ENCODE measurements at places on chromosomes 11 and 22. TPM values are rescaled to one million over a fixed set of nuclear protein-coding genes. Genes with fewer than 3 reads are reported as not detected.

Gene NXPE4
- not detected for total RNA-seq

DNA sequence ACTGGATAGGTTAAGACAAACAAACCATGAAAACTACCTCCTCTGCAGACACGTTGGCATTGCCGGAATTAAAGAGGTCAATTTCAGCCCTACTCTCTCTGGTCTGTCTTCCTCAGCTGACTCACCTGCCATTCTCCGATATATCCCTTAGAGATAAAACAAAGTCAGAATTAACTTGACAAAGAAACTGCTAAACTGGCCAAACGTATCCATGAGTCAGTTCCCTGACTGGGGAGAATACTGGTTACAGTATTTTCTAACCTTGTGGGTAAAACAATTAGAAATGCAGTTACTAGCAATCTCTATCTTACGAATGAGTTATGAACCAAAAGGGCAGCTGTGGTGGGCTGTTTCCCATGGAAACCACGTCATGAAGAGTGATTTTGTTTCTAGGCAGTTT is 96.2 kb downstream of the RDX start:
- no peak for DNase-seq
- H3K4me1 ChIP-seq = no peaks in the 10 kb centered on the region
- no peak overlapping the region for H3K27ac ChIP-seq
- H3K4me3 ChIP-seq = no peak overlapping the region

DNA sequence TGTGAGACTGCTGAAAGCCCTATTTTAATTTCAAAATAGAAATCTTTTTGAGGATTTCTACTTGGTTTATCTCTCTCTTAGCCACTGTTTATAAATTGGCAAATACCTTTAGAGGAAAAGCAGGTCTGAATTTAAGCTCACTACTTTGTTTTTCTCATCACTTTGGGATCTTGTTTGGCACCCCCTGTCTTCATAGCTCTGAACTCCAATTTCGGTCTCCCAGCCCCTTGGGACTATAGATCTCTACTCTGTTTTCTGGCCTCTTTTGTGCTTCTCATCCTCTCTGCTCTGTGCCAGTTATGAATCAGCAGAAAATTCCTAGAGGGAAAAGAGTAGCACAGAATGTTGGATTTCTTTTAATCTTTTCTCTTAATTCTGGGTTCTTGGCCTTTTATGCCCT is 118.3 kb downstream of the CYP2R1 start:
- peaks cover 59% of the 10 kb centered on the region for H3K4me1 ChIP-seq
- H3K27ac ChIP-seq = peak overlapping the region; percentile 81
- H3K36me3 ChIP-seq = peaks cover 3% of the 10 kb centered on the region

DNA sequence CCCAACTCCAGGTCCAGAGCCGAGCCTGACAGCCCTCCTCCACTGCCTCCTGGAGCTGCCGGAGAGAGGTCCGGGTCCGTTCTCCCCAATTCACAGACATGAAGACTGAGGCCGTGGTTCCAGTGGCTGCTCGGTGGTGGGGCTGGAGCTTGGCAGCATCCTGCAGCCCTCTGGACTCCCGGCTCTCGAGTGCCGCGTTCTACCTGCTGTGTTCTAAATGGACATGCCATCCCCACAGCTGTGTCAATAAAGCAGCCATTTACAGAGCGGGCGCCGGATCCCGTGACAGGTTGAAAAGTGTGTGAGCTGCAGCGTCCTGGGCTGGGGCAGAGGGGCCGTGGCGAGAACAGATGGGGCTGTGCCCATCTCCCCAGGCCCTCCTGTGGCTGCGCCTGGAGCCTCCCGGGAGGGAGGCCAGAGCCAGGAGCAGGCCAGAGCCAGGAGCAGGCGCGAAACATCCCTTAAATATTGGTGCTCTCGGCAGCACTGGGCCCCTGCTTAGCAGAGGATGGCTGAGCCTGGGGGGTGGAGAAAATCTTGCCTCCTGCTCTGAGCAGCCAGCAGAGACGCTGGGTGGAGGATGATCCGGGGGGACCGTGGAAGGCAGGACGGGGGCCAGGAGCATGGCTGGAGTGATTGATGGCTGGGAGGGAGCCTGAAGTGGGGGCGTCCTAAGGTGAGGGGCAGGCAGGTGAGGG is 46.2 kb downstream of the FLRT1 start:
- H3K27me3 ChIP-seq = no peaks in the 10 kb centered on the region
- no peaks in the 10 kb centered on the region for H3K36me3 ChIP-seq
- no peak for DNase-seq
- no peaks in the 10 kb centered on the region for H3K4me1 ChIP-seq

Gene HTR3A
- total RNA-seq = not detected

Gene APOBEC3B
- 0.47 TPM for total RNA-seq

- H3K4me1 ChIP-seq = peaks cover 8% of the 10 kb centered on the region
- no peak overlapping the region for H3K27ac ChIP-seq
- H3K4me3 ChIP-seq = no peak overlapping the region
- peaks cover 3% of the 10 kb centered on the region for H3K36me3 ChIP-seq
- H3K27me3 ChIP-seq = peaks cover 27% of the 10 kb centered on the region
These were observed 206.9 kb downstream of the DBX1 start for GRCh38 chr11:19953336-19953735.

DNA sequence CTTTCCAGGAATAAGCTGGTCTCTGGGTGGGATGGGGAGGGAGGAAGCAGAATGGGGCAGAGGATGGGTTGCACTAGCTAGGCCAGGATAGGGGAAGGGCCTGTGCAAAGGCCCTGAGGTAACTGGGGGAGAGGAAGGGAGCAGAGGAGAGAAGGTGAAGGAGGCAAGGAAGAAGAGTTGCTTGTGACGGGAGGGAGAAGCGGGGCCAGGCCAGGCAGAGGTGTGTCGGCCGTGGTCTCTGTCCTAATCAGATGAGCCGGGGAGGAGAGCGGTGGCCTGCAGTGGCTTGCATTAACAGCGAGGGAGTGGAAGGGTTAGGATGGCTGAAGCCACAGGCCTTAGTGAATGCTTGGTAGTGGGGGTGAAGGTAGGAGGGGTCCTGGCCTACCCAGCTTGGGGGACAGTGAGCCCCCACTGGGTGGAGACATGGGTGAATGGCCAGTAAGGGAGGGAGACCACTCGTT is 6.0 kb upstream of the DERL3 start:
- H3K4me1 ChIP-seq = peaks cover 46% of the 10 kb centered on the region
- no peak for DNase-seq
- H3K27ac ChIP-seq = no peak overlapping the region
- no peak overlapping the region for H3K4me3 ChIP-seq

GRCh38 chr11:117146521-117146920 is 2.4 kb downstream of the PAFAH1B2 start:
- H3K36me3 ChIP-seq = peaks cover 34% of the 10 kb centered on the region
- H3K27me3 ChIP-seq = no peaks in the 10 kb centered on the region
- DNase-seq = no peak
- H3K4me3 ChIP-seq = peak overlapping the region; percentile 99

- H3K4me1 ChIP-seq = peaks cover 22% of the 10 kb centered on the region
- no peak for DNase-seq
- no peaks in the 10 kb centered on the region for H3K36me3 ChIP-seq
- peak overlapping the region; percentile 89 for H3K4me3 ChIP-seq
- H3K27ac ChIP-seq = peak overlapping the region; percentile 66
- peaks cover 17% of the 10 kb centered on the region for H3K27me3 ChIP-seq
These were observed 733 bp upstream of the GRAMD1B start for GRCh38 chr11:123429336-123429735.

DNA sequence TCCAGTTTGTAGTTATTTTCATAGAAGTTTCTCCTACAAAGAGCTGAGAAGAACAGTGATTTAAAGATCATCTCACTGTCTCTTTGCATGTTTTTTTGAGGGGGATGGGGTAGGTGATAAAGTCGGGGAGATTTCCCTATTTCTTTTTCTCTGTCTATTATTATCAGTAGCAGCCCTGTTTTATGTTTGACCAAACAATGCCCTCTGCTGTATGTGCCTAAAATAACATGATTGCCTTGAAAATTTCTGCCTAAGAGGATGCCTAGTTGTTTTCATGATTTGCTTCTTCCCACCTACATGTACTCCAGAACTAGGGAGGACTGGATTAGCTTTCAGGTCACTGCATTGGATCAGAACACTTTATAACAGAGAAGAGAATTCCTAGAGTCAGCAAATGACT is 1330.2 kb downstream of the LRRC4C start:
- no peak for DNase-seq
- no peaks in the 10 kb centered on the region for H3K4me1 ChIP-seq
- no peaks in the 10 kb centered on the region for H3K36me3 ChIP-seq
- H3K4me3 ChIP-seq = no peak overlapping the region
- H3K27me3 ChIP-seq = no peaks in the 10 kb centered on the region

- peak overlapping the region; percentile 91 for H3K27ac ChIP-seq
- no peaks in the 10 kb centered on the region for H3K27me3 ChIP-seq
- peaks cover 86% of the 10 kb centered on the region for H3K4me1 ChIP-seq
- no peaks in the 10 kb centered on the region for H3K36me3 ChIP-seq
- DNase-seq = no peak
These were observed 30.9 kb downstream of the PTPRJ start for GRCh38 chr11:48011102-48011797.

- no peak overlapping the region for H3K4me3 ChIP-seq
- H3K27me3 ChIP-seq = peaks cover 10% of the 10 kb centered on the region
- H3K27ac ChIP-seq = no peak overlapping the region
- DNase-seq = peak; percentile 49
- peaks cover 27% of the 10 kb centered on the region for H3K4me1 ChIP-seq
These were observed 599 bp downstream of the NPTXR start for GRCh38 chr22:38843201-38843656.

DNA sequence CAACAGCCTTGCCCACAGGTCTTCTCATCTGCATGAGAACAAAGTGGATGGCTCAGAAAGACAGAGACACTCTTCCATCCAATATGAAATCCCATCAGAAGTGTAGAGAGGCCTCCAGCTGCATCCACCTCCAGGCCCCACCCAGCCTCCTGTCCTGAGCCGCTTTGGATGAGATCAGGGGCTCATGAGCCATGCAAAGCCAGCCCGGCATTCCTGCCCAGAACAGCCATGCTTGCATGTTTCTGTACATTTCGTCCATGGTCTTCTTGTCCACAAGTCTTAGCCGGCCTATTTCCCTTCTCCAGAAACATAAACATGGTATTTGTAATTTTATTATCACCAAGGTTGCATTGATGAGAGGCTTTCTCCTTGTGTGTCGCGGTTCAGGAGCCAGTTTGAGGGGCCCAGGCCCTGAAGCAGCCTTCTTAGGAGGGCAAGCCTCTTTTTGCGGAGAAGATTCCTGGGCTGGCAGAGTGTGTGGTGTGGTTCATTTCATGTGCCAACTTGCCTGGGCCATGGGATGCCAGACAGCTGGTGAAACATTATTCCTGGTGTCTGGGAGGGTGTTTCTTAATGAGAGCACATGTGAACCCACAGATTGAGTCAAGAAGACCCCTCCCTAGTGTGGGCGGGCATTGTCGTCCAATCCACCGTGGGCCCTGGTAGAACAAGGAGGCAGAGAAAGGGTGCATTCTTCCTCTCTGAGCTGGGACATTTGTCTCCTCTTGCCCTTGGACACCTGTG is 928.9 kb downstream of the TBC1D22A start:
- H3K36me3 ChIP-seq = no peaks in the 10 kb centered on the region
- no peak for DNase-seq
- peaks cover 4% of the 10 kb centered on the region for H3K27me3 ChIP-seq
- no peak overlapping the region for H3K4me3 ChIP-seq

- no peaks in the 10 kb centered on the region for H3K27me3 ChIP-seq
- no peak overlapping the region for H3K27ac ChIP-seq
- H3K4me3 ChIP-seq = no peak overlapping the region
- no peak for DNase-seq
- peaks cover 39% of the 10 kb centered on the region for H3K4me1 ChIP-seq
- no peaks in the 10 kb centered on the region for H3K36me3 ChIP-seq
These were observed 6.4 kb downstream of the RBX1 start for GRCh38 chr22:40957601-40958000.

DNA sequence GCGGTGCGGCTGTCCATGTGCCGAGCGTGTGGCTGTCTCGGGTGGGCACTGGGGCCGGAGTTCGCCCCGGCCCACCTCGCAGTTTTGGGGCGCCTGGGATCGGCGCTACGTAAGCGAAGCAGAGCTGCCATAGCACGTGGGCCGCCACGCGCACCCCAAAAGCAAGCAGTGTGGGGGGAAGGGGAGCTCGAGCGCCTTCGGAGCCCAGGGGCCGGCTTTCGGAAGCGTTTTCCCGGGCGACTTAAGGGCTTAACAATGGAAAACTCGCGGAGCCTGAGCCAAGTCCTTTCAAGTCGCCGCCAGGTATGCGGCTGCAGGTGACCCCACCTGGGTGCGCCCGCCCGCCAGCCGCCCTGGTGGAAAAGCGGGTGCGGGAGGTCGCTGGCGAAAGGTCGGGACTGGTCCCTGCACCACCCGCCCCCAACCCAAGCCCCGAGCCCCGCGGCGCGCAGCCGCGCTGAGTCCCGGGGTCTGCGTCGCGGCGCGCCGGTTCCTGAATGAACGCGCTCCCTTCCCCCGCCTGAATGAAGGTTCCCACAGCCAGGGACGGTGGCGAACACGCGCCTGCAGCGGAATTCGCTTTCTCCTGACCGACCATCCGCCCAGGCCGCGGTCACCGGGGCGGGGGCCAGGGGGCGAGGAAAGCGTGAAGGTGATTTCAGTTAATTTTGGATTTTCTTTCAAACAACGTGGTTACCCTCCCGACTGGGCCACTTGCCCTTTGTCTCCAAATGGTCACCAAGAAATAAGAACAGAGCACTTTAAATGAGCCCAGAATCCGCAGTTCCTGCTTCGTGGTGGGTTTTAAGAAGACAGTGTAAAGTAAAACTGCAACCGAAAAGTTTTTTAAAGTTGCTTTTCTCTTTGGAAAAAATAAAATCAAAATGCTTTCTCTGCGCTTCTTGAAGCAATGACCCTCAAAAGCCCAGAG is 2.8 kb upstream of the CCND1 start:
- DNase-seq = no peak
- H3K27ac ChIP-seq = no peak overlapping the region
- H3K27me3 ChIP-seq = peaks cover 70% of the 10 kb centered on the region

Gene SPI1
- total RNA-seq = 4.7 TPM

GRCh38 chr11:72379384-72380131 is 54.8 kb downstream of the CLPB start:
- H3K4me1 ChIP-seq = no peaks in the 10 kb centered on the region
- no peak for DNase-seq

DNA sequence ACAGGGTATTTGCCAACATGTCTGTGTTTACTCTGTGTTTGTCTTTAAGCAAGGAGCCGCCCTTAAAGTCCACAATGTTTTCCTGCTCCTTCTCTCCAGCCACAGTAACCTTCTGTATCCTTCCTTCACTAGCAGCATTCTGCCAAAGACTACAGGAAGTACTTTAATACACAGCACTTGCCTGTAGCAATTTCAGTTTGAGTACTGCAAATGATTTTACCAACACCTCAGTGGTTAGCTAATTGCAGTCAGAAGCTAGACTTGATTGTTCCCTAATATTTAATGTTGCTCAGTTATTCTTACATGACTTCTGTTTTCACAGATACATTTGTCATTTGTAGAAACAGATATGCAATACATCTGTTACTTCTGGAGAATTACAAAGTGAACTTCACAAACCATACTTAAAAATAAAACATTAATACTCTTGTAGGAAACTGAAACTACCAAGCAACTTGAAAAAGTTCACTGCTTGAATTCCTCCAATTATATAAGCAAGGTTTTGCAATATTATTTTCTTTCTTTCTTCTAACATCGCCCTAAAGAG is 69.1 kb downstream of the FCHSD2 start:
- H3K27ac ChIP-seq = peak overlapping the region; percentile 78
- H3K4me3 ChIP-seq = peak overlapping the region; percentile 16
- peaks cover 11% of the 10 kb centered on the region for H3K4me1 ChIP-seq
- H3K36me3 ChIP-seq = peaks cover 14% of the 10 kb centered on the region

- DNase-seq = no peak
- H3K27ac ChIP-seq = no peak overlapping the region
- no peaks in the 10 kb centered on the region for H3K36me3 ChIP-seq
- H3K4me1 ChIP-seq = no peaks in the 10 kb centered on the region
- H3K27me3 ChIP-seq = peaks cover 5% of the 10 kb centered on the region
- no peak overlapping the region for H3K4me3 ChIP-seq
These were observed 809.1 kb downstream of the BRD1 start for GRCh38 chr22:49018601-49019000.

Gene DENND6B
- 9.1 TPM for total RNA-seq

Gene NOL12
- total RNA-seq = 48.6 TPM

GRCh38 chr11:128574576-128575011 is 12.8 kb downstream of the ETS1 start:
- no peaks in the 10 kb centered on the region for H3K36me3 ChIP-seq
- H3K27me3 ChIP-seq = no peaks in the 10 kb centered on the region
- H3K27ac ChIP-seq = no peak overlapping the region
- peak overlapping the region; percentile 51 for H3K4me3 ChIP-seq
